ENCODE measurements at places on chromosomes 16 and 17.
A peak's percentile ranks its signal among the peaks of the same experiment; 100 is the strongest.

- DNase-seq = no peak
Measured at GRCh38 chr16:85448557-85449190, 164.4 kb upstream of the GSE1 start.

GRCh38 chr17:49715717-49716279 lies 8.0 kb upstream of the SLC35B1 start:
- peak; percentile 13 for DNase-seq

- DNase-seq = no peak
Measured at GRCh38 chr16:85075236-85075924, 36.9 kb downstream of the CIBAR2 start.

- DNase-seq = no peak
Measured at GRCh38 chr16:12286964-12287363, 310.4 kb downstream of the SNX29 start.

DNA sequence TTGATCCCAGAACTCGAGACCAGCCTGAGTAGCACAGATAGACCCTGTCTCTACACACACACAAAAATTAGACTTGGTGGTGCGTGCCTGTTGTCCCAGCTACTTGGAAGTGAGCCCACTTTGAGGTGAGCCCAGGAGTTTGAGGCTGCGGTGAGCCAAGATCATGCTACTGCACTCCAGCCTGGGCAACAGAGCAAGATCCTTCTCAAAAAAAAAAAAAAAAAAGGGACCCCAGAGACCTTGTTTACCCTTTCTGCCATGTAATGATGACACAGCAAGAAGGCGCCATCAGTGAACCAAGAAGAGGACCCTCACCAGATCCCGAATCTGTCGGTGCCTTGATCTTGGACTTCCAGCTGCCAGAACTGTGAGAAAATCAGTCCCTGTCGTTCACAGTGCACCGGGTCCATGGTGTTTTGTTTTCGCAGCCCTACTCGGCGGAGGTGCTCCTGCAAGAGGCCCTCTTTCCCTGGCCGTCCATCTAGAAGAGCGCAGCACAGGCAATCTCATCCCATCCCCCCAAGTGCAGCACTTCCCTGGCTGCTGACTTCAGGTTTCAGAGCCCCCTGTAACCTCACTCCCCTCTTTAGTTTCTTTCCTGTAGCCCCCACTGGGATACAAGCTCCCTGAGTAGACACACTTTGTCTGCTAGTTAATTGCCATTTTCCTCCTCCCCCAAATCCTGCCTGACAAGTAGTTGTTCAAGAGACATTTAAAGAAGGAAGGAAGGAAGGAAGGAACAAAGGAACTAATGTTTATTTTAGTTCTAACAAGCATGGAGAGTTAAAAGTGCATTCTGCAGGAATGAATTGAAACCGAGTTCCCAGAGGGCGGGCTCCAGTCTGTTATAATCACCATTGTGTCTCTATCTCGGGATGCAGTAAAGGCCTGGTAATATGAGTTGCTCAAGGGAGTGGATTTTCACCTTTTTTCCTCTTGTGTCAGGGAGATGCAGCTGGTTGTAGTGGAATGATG lies 115.3 kb downstream of the SNX29 start:
- no peak for DNase-seq

DNA sequence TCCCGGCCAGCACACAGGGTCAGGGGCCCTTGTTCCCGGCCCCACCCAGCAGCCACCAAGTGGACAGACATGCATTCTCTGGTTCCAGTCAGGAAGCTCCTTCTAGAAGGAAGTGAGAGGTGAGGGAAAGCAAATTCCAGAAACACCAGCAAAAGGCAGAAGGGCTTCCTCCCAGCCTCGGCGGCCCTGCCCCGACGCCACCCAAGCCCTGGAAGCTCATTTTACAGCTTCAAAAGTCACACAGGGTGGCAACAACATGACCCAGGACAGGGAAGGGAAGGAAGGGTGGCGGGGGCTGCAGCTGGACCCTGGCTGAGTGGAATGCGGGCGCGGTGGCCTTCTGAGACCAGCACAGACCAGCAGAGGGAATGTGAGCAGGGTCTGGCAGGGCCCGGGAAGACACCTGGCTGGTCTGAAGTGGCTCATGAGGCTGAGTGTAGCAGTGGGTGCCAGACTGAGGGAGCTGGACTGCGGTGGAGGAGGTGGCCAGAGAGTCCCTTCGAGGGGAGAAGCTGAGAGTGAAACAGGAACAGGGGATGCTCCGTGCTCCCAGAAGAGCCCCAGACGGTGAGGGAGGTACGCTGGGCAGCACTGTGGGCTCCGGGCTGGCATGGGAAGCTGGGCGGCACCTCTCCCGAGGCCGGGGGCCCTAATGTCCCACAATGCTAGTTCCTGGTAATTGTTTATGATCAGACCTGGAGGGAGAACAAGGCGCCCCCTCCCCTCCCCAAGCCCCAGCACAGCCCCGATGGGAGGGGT lies 1.9 kb upstream of the UNC13D start:
- DNase-seq = no peak

DNA sequence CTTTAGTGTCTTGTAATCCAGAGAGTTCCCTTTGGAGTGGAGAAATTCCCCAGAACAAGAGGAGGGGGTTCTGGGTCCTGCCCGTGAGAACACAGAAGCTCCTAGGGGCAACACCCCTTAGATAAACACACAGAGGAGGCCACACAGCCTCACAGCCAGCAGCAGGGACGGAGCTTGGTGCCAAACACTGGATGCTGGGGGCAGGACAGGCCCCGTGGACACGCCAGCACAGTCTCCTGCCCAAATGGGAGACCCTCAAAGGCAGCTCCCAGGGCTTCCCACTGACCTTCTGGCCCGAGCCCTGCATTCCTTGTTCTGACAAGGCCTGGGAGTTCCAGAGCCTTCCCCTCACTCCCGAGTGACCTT lies 31.8 kb upstream of the JPH3 start:
- no peak for DNase-seq

- DNase-seq = no peak
Measured at GRCh38 chr16:4339455-4339854, 11.7 kb downstream of the PAM16 start.

- DNase-seq = no peak
Measured at GRCh38 chr17:39787743-39788484, 50.2 kb downstream of the GRB7 start.

DNA sequence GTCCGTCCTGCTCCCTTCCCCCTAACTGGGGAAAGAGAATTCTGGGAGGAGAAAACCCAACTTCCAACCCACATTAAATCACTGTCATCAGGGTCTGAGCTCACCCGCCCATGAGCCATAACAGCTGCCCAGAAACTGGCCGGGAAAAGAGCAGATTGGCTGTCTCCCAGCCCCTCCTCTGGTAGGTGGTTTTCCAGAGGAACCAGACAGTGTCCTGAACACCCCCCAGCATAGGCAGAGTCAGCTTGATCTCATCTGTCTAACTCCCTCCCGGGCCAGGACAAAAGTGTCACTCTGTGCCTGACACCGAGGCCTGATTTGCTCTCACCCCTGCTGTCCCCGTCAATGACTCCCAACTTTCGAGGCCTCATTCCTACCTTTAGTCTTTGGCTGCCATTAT lies 197.0 kb downstream of the AXIN2 start:
- no peak for DNase-seq

GRCh38 chr16:1287982-1288670 lies 21.3 kb upstream of the UBE2I start:
- no peak for DNase-seq

- no peak for DNase-seq
Measured at GRCh38 chr17:55437159-55437605, 15.5 kb upstream of the MMD start.

- no peak for DNase-seq
Measured at GRCh38 chr17:42529061-42529460, 7.0 kb upstream of the NAGLU start.

- no peak for DNase-seq
Measured at GRCh38 chr16:69924777-69925191, 26.4 kb upstream of the CLEC18A start.

GRCh38 chr17:8946476-8946875 lies 19.0 kb downstream of the PIK3R5 start:
- no peak for DNase-seq
